ENCODE measurements at places on chromosomes 7 and 10.
A peak's percentile ranks its signal among the peaks of the same experiment; 100 is the strongest.

DNA sequence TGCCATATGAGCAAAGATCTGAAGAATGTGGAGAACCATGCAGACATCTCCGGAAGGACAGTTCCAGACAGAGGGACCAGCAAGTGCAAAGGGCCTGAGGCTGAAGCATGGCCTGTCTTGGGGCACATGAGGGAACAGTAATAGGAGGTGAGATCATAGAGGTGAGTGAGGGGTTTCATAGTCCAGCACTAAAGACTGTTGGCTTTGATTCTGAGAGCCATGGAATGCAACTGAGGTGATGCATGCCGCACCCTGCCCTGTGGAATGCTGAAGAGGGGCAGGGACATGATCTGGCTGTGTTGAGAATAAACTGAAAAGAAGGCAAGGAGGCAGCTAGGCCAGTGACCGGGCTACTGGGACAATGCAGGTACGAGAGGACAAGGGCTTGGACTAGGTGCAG lies 253.1 kb upstream of the KLF14 start:
- no peak for DNase-seq

DNA sequence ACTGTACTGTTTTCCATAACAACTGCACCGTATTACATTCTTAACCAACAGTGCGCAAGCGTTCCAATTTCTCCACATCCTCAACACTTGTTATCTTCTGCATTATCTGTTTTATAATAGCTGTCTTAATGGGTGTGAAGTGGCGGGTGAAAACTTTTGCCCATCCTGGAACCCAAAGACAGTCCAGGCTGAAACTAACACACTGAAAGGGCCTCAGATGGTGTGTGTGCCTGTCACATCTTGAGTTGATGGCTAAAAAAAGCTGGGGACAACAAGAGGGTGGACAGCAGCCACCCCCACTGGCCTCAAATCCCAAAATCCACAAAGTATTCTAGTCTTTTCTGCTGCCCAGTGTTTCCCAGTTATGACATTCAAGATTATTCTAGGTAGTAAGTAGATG lies 19.4 kb downstream of the OPALIN start:
- no peak for DNase-seq

- DNase-seq, result no peak
Observed at GRCh38 chr10:10396601-10397000, 621.1 kb upstream of the CELF2 start.

- DNase-seq, result no peak
Observed at GRCh38 chr10:103679096-103679790, 176.1 kb downstream of the SH3PXD2A start.

DNA sequence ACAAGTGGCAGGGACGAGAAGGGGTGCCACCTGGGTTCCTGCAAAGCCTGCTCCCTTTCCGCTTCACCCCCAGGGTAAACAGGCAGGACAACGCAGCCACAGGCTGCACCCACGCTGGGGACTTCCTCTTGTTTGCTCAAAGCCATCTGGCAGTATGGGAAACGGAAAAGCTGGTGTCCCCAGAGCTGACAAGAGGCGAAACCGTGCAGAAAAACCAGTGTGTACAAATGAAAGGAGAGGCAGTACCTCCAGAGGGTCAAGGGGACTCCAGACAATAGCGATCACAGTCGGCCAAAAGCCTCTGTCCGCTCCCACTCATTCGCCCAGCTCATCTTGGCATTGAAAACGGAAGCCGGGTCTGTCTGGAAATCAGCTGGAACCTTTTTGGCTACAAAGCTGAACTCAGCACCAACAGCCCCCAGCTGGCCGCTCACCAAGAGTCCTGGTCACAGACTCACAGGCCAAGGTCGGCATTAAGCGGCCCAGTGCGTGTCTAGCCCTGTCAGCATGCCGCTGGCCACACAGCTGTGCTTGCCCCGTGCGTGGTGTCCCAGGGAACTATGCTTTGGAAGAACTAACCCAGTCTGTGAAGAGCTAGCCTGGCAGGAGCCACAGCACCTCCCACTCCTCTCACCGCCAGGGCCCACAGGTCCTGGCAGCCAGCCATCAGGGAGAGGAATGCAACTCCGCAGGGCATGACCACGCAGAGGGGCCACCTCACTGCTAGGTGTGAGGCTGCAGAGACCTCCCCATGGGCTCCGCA lies 10.4 kb downstream of the TNS3 start:
- DNase-seq, result peak; percentile 70

GRCh38 chr10:28940158-28940888 lies 263.0 kb downstream of the BAMBI start:
- no peak for DNase-seq

GRCh38 chr7:25427721-25428120 lies 199.4 kb upstream of the NPVF start:
- DNase-seq, result no peak

- DNase-seq, result no peak
Observed at GRCh38 chr7:70033226-70033625, 435.0 kb downstream of the AUTS2 start.

DNA sequence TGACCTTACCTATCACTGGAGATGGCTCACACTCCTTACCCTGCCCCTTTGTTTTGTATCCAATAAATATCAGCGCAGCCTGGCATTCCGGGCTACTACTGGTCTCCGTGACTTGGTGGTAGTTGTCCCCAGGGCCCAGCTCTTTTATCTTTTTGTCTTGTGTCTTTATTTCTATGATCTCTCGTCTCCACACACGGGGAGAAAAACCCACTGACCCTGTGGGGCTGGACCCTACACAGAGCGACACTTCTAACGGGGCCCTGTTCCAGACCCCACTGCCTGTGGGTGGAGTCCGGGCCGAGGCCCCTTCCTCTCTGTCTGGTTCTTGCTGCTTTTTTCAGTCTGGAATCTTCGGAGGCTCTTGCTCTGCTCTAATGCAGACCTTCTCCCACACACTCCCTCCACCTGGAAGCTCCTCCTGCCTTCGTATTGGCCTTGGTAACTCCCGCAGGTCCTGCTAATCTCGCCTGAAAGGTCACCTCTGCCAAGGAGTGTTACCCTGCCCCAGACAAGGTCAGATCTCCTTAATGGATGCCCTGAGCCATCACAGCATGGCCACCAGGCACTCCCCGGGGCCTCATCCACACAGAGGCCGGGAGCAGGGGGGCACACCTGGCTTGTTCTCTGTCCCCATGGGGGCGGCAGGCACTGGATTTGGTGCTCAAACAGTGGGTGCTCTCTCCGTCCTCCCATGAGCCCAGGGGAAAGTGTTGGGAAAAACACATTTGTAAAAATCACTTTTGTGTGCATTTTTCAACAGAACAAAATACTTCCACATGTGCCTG lies 531.7 kb downstream of the PTPRN2 start:
- no peak for DNase-seq

DNA sequence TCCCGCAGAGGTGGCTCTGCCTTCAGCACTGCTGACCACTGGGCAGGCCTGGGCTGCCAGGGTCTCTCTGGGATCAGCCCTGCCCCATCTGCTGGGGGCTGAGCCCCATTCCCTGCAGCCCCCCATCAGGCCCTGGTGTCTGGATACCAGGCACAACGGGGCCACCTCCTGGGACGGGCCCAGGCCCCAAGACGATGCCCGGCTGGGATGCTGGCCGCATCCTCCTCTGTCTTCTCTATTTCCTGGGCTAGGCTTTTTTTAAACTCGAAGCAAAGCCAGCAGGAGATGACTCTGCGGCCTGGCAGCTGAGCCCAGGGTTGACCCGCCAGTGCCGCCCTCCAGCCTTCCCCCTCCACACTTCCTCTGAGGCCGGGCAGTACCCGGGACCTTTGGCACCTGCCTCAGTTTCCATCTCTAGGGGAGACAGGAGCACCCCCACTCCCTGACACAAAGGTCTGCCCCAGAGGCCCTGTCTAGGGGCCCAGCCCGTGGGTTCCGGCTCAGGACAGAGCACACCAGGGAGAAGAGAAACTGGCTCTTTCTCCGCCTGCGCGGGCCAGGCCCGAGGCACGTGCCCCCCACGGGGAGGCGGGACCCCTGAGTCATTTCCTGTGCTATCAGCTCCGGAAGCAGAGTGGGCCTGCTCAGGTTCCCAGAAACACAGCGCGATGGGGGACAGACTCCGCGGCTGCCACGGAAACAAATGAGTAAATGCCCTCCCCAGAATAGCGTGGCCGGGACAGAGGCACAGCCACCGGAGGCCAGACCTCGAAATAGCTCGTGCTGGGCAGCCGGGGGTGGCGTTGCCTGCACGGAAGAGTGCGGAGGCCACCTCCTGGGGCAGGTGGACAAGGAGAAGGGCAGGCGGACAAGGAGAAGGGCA lies 84.6 kb upstream of the PDGFA start:
- DNase-seq, result peak; percentile 90

- peak; percentile 67 for DNase-seq
Observed at GRCh38 chr10:104434601-104435000, 81.0 kb downstream of the CFAP58 start.

DNA sequence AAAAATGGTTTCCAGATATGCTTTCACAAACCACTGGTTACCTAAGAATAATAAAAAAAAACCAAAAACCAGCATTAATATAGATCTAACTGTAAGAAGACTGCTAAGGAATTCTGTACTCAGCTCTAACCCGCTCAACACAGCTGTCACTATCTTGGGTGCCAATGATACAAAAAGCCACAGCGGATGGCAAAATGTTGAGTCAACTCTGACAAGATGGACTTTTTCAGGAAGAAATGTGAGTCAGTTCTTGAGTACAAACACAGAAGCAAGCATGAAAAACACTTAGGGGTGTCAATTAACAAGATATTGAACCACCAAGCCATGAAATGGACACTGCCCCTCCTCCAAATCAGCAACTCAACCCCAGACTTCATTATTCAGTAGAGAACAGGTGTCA lies 55.0 kb downstream of the CTTNBP2 start:
- DNase-seq, result no peak

DNA sequence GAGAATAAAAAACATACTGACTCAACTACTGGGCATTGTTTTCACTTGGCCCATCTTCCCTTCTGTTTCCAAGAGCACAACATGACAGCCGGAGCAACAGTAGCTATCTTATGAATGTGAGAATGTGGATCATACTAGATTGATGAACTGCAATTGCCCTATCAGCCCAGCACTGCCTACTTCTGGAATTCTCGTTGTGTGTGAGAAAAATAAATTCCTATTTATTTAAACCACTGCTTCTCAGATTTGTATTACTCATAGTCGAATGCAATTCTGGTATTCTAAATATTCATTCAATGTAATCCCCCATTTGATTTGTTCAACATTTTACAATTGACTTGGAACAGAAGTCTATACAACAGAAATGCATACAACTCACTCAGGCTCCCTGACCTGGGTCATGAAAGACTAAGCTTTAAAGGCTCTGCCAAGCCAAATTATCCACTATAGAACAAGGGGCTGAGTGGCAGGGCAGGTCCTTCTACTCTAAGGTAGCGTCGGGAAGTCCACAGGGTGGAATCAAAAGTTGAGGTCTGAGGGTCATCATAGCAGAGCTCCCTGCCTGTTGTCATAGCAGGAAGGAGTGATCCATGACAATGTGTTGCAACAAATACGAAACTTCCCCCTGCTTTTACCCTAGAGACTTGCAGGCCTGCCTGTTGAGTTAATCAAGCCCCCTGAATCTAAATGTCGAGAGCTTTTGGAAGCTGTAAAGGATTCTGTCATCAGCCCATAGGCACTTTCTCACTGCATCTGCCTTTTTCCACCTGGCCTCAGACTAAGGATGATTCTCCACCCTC lies 12.4 kb upstream of the JAZF1 start:
- peak; percentile 71 for DNase-seq

- DNase-seq, result peak; percentile 22
Observed at GRCh38 chr7:133513608-133514007, 260.7 kb downstream of the EXOC4 start.

DNA sequence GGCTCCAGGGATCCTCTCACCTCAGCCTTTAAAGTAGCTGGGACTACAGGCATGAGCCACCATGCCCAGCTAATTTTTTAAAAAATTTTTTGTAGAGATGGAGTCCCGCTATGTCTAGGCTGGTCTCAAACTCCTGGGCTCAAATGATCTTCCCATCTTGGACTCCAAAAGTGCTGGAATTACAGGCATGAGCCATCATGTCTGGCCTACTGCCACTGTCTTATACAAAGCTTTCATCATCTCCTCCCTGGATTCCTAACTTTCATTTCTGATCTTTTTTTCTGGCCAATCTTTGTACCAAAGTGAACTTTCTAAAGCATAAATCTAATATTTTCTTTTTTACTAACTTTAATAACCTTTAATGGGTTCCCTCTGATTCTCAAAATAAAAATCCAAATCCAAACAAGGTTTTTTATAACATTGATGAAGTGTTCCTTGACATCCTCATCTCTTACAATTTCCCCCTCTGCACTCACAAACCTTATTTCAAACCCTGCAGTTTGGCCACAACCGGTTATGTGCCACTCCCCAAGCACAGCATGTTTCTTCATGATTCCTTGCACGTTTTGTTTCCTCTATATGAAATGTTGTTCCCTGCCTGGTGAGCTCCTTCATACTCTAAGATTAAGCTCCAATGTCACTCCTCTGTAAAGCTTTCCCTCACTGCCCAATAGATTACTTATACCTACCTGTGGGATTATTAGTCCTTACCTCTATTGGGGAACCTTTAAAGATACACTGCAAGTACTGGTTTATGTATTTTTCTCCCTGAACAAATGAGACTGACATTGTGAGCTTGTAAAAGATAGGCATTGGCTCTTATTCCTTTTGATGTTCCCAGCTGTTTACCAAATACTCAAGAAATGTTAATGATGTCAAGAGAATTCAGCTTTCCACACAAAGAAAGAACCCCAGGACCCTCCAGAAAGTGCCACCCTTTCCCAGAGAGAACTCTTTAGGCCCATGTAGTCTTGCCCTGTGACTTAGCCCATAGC lies 101.7 kb downstream of the HOXA1 start:
- DNase-seq, result no peak

DNA sequence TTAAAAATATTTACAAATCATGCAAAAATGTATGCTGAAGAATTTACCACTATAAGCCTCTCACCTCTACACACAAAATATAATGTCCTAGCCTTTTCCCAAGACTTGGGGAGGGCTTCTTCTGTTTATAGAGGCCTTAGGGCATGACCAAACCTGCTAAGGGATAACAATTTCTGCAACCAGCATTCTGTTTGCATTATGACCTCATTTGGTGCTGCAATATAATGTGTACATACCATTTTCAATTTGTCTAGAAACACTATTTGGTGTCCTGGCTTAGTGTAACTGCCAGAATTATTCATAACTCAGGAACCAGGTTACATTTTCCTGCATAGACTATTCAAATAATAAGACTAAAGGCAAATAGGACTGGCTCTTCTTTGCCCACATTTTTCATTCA lies 446.6 kb upstream of the SORCS1 start:
- DNase-seq, result peak; percentile 46

DNA sequence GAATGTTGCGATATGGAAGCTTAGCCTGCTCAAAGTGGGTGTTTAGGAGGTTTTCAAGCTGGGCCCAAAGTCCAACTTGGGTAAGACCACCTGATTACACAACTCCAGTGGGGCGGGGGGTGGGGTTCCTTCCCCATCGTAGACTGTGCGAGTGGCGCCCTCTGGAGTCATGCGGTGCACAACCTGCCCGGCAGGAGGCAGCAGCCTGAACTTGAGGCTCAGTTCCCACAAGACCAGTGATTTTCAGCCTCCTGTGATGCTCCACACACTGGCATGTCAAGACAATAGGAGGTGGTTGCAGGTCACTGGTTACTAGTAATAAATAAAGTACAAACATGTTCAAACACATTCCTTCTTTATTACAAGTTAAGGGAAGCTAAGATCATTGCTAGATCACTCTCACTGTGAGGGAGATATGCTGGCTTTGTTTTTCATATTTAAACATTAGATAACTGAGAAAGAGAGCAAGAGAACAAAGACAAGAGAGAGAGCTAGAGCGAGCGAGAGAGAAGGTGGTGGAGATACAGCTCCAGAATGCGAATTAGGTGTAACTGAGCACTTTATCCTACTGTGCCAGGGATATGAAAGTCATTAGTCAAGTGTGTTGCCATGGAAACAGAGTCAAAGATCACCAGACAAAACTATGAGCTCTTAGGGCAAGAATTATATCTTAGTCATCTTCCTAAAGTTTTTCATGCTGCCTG lies 97.4 kb upstream of the BMPER start:
- peak; percentile 87 for DNase-seq
